NCI-H2107 (cell line): ENCODE measurements at places on chromosomes 1 and 21.
A peak's percentile ranks its signal among the peaks of the same experiment; 100 is the strongest.

- no peak for DNase-seq
Observed at GRCh38 chr1:35287807-35288640, 19.5 kb downstream of the ZMYM4 start.

- no peak for DNase-seq
Observed at GRCh38 chr1:109468903-109469302, 2.6 kb downstream of the SYPL2 start.

- peak; percentile 59 for DNase-seq
Observed at GRCh38 chr21:38988509-38989378, 183.0 kb downstream of the ETS2 start.

GRCh38 chr1:198595765-198596164, 43.1 kb upstream of the PTPRC start:
- no peak for DNase-seq

DNA sequence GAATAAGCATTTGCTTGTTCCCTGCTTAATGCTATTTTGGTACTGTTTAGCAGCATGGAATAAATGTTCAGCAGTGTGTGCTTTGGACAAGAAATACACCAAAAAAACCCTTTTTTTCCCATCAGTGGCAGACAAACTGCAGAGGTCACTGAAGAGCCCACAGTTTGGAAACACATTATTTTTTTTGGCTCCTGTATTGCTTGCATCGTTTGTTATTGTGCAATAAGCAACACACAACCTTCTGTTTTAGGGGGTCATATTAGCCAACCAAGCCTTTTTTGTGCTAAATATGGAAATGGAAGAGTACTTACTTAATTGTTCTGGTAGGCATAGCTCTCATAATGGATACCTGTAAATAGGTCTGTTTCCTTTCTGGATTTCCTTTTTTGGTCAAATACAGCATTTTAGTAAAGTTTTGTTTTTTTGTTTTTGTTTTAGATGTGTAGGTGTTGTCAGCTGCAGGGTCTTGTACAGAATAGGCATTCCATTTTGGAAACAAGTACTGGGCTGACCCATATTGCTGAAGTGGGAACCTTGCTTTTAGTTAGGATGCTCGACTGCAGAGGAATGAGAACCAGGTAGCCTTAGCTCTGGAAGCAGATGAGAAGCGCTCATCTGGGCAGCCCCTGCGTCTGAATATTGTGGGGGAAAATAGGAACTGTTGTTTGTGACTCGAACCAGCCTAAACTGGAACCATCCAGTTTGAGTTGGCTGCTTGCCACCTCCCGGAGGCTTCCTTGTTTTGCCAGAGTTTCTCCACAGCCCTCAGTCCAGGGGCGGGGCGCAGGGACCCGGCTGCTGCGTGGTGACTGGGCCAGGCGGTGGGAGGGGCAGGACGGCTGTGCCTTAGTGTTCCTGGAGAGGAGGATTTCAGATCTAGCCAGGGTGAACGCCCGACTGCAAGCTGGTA, 38.4 kb downstream of the SPEN start:
- peak; percentile 64 for DNase-seq

DNA sequence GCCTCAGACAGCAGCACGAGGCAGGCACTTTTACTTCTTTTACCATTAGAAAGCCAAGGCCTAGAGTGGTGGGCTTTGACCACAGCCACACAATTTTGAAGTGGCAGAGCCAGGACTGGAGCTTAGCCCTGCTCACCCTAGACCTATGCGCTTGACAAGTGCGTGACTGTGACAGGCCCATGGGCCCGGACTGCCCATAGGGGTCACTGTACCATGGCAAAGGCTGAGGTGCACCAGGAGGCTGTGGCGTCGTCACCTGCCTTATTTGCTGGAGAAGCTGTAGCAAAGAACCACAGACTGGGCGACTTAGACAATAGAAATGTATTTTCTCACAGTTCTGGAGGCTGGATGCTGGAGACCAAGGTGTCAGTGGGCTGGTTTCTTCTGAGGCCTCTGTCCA, 2.6 kb upstream of the TMEM82 start:
- no peak for DNase-seq

DNA sequence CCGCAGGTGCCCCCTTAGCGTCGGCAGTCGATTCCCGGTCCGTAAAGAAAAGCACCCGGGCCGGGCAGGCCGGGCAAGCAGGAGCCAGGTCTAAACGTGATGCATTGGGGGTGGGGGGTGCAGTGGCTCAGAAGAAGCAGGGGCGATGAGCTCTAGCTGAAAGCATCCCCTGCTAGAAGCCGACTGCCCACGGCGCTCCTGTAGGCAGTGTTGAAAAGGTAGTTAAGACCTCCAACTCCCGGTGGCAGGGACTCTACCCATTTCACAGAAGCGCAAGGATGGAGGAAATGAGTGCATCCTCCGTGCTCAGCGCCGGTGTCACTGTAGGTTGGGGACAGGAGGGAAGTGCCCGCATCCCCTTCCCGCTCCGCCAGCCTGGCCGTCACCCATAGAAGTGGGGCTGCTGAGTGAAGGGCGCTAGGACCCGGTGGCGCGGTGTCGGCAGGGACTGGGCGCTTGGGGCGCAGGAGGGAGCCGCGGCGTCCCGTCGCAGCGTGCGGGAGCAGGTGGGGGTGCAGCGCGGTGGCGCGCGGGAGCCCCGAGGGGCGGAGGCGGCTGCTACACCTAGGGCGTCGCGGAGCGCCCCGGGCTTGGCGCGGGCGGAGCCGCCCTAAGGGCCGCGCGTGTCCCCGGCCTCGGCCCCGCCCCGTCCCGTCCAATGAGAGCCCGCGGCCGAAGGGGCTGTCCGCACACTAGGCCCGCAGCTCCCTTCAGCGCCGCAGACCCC, at the start of gene WNT2B:
Gene WNT2B, plus strand, starts transcription at position 688 of the 727 bp plus-strand sequence. CDS start 298 bp downstream, outside the sequence.
- DNase-seq: no peak

DNA sequence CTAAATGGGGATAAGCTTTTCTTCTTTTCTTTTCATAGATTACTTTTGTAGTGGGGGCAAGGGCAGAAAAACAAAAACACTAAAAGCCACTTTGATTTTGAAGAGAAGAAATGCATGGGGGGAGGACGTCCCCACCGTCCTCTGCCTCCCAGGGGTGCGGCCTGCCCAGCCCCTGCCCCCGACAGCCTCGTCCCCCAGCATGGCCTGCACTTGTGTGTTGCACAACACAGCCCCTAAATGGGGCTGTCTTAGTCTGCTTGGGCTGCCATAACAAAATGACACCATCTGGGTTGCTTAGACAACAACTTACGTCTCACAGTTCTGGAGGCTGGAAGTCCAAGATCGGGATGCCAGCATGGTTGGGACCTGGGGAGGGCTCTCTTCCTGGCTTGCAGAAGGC, 57.3 kb upstream of the TMEM51 start:
- DNase-seq: no peak

DNA sequence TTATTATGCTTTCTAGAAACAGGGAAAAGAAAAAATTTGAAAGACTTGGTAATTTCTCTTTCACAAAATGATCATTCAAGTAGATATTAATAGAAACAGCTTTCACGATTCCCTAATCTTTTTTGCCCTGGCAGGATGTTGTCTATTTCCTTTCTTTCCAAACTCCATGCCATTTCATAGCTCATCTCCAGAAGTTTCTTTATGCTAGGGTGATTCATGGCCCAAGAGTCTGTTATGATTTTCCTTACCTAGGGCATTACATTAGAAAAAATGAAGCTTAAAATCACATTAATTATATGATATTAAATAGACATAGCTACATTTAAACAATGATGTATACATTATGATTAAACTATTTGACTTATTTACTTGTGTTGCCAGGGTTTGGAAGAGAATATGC, 762.1 kb downstream of the LTN1 start:
- no peak for DNase-seq

DNA sequence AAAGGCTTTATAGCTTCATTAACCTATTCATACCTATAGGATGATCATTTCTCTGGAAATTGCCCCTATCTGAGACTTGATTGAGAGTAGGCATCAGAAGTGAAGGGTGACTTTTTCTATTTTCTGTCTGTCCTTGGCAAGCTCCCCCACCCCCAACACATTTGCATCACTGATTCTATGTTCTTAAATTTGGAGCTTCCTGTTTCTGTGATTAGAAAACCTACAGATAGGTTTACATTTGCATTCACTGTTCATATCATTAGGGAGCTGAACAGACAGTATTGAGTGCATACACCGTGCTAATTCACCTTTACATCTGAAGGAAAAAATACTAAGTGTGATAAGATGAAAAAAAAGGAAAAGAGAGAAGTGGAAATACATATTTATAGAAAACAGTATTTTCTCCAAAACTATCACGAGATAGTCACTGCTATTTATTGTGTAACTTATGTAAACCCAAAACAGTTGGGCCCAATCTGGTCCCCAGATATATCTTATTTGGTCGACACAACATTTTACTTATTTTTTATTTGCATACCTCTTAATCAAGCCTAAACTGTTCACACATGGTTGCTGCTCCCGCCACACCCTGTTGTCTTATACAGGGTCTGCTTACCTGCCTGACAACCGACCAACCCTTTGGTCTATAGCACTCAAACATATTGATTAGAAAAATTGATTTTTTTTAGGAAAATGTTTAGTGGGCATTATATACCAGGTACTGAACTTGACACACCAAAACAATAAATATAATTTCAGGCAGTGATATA, 218.8 kb downstream of the NTNG1 start:
- DNase-seq: no peak

GRCh38 chr1:1014799-1015681, 1.7 kb downstream of the ISG15 start:
- no peak for DNase-seq

- DNase-seq: no peak
Observed at GRCh38 chr1:180261524-180262155, 31.6 kb downstream of the LHX4 start.

DNA sequence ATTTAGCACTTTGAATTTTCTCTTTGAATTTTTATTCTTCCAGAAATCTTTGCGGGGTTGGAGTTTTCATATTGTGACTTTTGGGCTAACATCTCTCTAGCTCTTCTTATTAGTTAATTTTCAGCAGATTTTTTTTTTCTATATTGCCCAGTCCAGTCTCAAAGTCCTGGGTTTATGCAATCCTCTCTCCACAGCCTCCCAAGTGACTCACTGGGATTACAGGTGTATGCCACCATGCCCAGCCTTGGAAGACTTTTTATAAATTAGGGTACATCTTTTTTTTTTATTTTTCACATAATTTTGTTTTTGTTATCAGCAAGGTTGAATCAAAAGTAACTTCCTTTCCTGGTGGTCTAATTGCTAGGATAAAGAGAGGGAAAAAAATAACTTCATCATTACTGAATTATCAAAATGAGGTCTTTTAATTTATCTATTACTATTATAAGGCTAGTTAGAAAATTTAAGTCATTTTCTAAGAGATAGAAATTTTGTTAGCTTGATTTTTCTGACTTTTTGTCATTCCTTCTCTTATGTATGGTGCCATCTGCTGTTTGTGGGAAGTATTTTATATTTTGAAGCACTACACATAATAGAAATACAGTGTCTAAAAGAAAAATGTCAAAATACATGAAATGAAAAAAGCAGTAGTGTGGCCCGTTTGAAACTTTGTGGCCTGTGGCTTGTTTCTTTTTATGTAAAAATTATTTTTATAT, 273.4 kb upstream of the CACYBP start:
- DNase-seq: no peak

DNA sequence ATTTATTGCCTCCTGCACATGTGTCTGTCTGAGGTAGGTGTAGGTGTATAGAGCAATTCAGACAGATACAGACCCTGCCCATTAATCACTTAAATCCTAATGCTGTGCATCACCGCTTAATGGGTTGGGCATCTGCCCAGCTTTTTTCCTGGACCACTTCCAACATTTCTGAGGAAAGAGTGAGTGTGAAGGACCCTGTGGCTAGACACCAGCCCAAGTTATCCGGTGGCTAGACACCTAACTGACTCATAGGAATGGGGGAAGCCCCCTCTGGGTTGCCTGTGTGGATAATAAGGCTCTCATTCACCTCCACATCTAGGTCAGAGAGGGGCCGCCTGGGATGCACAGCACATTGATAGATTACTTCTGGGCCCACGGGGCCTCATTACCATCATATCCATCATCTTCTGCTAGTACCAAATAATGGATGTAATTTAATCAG, 121.1 kb upstream of the RAVER2 start:
- DNase-seq: no peak

- no peak for DNase-seq
Observed at GRCh38 chr1:8342325-8342724, 24.4 kb downstream of the SLC45A1 start.

DNA sequence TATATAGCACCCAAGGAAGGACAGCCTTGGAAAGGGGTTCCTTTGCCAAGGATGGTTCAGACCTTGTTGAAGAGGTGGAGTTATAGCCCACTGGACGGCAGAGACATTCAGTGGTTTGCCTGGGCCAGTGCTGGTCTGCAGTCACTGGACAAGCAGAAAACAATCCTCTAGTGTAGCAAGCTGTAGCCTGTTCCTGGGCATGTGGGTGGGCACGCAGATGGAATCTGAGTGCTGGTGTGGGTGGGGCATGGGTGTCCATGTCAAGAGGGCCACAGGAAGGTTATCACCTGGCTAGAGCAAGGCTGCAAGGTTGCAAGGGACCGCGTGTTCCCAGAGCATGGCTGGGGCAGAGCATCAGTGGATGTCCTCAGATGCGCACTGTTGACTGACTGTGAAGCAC, 244.7 kb downstream of the PTPRU start:
- DNase-seq: no peak

- no peak for DNase-seq
Observed at GRCh38 chr1:55712148-55712547, 497.0 kb upstream of the USP24 start.

DNA sequence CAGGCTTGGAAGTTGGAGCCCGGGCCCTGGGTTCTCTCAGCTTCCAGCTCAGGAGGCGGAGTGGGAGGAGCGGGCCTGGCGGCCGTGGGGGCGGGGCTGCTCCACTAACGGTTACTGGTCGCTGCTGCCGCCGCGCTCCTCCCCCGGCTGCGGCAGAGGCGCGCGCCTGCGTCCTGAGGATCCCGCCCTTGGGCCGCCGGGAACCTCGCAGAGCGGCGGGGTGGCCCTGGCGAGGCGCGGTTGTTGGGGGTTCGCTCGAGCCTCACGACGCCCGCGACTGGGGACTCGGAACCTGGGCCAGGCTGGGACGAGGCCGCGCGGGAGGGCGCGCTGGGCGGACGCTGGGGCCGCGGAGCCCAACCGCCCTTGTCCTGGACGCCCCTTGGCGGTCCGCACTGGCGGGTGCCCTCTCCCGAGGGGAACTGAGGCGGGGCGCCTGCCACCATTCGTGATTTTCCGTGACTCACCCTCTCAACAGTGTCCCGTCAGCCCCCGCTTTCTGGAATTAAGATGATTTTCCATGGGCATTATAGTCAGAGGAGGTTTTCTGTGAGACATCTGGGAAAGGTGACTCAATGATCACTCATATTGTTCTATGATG, 34.1 kb downstream of the OR2G3 start:
- DNase-seq: no peak

GRCh38 chr21:15713412-15713811, 16.4 kb upstream of the USP25 start:
- DNase-seq: no peak

- DNase-seq: no peak
Observed at GRCh38 chr1:86914998-86915736, 732 bp downstream of the HS2ST1 start.

GRCh38 chr21:42395905-42396651, at the start of gene TMPRSS3:
Gene TMPRSS3 (minus strand): TSS chr21:42396052. CDS start chr21:42395417, 635 bp downstream.
- no peak for DNase-seq

- DNase-seq: no peak
Observed at GRCh38 chr1:43205671-43206070, 33.5 kb downstream of the CFAP57 start.
